Activated T-helper 1 cell treated with anti-CD3 and anti-CD28 coated beads, Interleukin-2, amount 50 U/mL, for 16 hours (primary cell): ENCODE measurements at places on chromosomes 7 and 10.

DNA sequence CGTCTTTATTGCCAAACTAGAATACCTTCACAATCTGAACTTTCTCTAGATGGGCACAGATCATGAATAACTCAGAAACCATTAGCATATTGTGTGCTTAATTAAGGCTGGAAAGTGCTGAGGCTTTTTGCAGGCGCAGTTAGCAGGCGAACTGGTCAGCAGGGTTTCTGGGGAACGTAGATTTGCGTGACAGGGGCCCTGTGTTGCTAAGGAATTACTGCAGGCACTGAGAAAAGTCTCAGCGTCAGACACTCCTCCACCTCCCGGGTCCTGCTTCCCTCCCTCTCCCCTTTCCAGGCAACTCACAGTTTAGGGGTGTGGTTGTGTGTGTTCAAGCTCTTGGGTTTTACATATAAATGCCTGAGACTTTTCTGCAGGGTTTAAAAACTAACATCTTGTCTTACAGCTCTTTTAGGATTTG is 2.2 kb downstream of the MAP3K8 start:
- DNase-seq, result no peak

DNA sequence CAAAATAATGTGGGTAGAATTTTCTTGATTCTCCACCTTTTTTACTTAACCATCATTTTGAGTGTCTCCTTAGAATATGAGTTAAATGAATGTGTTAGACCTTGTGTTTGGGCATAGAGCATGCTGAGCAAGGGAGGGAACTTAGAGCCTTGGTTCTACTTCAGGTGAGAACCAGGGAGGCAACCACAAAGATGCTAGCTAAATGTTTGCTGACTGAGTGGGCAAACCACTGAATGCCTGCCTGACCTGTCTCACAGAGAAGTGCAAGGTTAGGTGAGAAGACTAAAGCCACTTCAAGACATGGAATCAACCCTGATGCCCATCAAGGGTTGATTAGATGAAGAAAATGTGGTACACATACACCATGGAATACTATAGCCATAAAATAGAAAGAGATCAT is 242.6 kb upstream of the ZNF32 start:
- no peak for DNase-seq

GRCh38 chr10:112953174-112954159 is 3.4 kb downstream of the TCF7L2 start:
- DNase-seq, result no peak

DNA sequence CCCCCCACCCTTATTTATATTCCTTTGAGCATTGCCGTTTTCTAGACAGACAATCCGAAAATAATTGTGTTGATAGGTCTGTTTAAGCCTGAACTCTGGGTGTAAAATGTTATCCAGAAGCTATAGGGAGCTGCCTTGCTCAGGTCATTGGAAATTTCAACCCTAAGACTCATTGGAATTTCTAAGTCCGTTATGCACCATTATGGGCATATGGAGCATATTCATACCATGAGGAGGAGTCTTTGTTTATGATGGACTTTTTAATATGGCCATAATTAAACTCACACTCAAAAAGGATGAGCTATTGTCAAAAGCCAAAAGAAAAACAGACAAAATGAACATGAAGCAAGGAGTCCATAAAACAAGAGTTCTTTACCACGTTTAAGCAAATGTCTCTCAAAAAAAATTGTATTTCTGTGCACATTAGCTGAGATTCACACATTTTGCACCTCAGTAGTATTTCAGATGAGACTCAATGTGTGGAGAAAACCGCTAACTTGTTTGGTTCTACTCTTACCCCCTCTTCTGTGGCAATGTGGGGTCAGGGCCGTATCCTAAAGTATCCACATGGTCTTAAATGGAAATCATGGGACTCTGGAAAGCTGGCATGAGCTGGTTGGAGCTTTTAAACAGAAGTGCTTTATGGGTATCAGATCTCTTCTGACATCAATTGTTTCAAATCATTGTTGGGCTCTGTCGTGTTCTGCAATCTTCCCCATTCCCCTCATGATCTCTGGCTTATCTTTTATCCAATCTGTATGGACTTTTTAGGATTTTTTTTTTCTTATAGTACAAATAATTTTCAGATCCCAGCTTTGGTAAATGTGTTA is 60.5 kb downstream of the PODXL start:
- no peak for DNase-seq

GRCh38 chr7:93817526-93817925 is 73.0 kb downstream of the TFPI2 start:
- DNase-seq, result no peak
